Endodermal cell (in vitro differentiated cells): ENCODE measurements at places on chromosomes 2 and 18. TPM values are rescaled to one million over a fixed set of nuclear protein-coding genes. Genes with fewer than 3 reads are reported as not detected.

UPP2 gene
- not detected in 2 replicates for total RNA-seq

- no peak for DNase-seq
Observed at GRCh38 chr2:241553512-241553830, 5.1 kb upstream of the BOK start.

GRCh38 chr2:226953206-226953605, 117.4 kb downstream of the RHBDD1 start:
- no peak for DNase-seq

GRCh38 chr2:108270768-108271506, 17.8 kb upstream of the SULT1C2 start:
- DNase-seq = no peak

AKAIN1 gene
- not detected in 2 replicates for total RNA-seq

KCMF1 gene
- 71.8 and 81.5 TPM in 2 replicates for total RNA-seq

TUBA4B gene
- not detected in 3 replicates for total RNA-seq

GRCh38 chr2:240877460-240878340, 9.1 kb downstream of the AGXT start:
- DNase-seq = no peak

DNAJC27 gene
- total RNA-seq = 6.2 to 14.6 TPM (median 6.5 TPM) in 3 replicates

GRCh38 chr2:66198873-66199272, 236.1 kb upstream of the MEIS1 start:
- DNase-seq = no peak

IL1RL2 gene
- 0.44 and 0.72 TPM in 2 replicates for total RNA-seq

DNA sequence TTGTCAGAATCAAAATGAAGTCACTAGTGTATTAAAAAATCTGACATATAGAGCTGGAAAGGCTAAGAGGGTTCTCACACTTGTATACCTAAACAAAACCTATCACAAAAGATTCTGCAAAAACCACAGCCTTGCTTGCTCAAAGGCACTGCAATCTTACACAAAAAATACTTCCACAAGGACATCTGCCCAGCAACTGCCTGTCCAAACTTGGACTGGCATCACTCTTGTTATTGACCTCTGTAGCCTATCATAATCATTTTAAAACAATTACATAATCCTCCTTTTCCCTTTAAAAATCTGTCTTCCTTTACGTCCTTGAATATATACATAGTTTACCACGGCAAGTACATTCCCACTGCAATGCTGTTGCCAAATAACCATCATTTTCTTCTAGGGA, 19.9 kb downstream of the CHMP3 start:
- DNase-seq = no peak

DNA sequence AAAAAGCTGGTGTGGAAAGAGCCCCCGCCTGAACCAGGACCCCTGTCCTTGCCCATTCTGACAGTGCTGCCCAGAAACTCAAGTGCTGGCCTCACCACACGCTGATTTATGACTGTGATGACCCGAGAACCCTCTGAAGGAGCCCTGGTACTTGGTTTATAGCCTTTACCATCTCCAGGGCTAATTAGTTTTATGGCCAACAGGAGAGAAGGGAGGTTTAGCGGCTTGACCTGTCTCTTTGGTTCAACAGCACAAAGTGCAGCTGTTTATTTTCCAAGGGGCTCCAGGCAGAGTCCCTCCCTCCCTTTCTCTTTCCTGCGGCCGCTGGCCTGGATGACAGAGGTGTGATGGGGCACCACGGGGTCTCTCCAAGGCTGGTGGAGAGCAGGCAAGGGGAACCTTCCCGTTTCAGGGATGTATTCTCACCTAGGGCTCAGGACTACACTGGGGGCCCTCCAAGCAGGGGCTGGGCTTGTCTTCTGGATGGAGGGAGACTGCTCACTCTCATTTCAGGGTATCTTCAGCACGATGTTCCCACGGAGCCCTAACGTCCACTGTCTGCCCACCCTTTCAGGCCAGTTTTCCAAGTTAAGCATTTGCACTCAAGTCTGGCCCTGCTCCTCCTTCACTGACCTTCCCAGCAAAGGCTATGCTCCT, 174.2 kb upstream of the GLI2 start:
- DNase-seq = no peak

ATP6V1B1 gene
- total RNA-seq = not detected in 2 replicates

DNA sequence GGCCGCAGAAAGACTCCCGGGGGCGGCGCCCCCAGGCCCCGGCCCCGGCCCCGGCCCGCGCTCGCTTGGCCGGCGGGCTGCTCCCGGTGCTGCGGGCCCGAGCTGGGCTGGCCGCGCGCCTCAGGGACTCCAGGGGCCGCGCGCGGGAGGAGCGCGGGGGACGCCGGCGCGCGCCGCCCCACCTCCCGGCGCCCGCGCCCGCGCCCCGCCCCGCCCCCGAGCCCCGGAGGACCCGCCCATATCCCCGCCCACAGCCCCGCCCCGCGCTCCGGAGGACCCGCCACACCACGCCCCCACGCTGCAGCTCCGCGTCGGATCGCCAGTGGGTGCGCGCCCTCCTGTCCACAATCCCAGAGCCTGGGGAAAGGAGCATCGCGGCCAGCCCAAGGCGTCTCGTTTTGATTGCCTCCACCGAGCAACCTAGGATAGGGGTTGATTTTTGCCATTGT, at the start of gene PARD6G:
Gene PARD6G (minus strand): TSS at position 122 of the 449 bp plus-strand sequence. CDS start 166 bp downstream, outside the sequence.
- peak; percentile 89 for DNase-seq

ACMSD gene
- not detected in 3 replicates for total RNA-seq

ATP6V1C2 gene
- total RNA-seq = 0.26 and 0.27 TPM in 2 replicates

CACNB4 gene
- total RNA-seq = 0.59 and 0.95 TPM in 2 replicates

- peak; percentile 98 for DNase-seq
Observed at GRCh38 chr18:46946656-46947282, 29.4 kb downstream of the KATNAL2 start.
